ENCODE measurements at places on chromosomes 4 and X.

DNA sequence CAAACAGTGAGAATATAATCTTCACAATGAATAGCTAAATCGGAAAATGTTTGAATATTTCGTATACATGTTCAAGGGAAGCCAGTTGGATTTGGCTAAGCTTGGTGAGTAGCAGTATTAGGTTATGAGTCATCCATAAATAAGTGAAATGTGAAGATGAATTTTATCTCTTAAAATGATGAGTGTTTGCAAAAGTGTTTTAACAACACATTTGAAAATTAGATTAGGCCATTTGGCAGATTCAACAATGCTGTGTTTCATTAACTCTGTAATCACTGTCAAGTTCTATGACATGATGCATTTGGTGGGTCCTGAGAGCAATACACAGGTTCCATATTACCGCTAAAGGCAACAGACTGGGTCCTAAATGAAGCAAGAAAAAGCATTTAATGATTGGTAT, 301.9 kb upstream of the PRPS2 start:
- DNase-seq, result no peak

- no peak for DNase-seq
These were observed 1.3 kb downstream of the IL21 start for GRCh38 chr4:122619611-122620010.

DNA sequence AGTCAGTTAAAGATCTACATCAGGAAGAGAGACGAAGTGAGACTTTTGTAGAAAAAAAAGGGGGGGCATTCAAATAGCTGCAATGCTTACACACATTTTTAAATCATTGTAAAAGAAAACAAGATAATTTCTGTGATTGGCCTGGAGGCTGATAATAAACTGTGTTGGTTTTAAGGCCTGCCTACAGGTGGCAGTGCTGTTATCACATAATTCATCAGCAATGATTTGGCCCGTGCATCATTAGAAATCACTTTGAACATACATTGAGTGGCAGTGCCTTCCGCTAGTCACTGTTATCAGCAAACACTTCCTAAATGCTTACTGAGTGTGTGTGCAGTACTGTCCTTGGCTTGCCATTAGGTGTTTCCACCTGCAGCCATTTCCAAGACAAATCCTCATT, 831.9 kb downstream of the TRIML1 start:
- no peak for DNase-seq

GRCh38 chrX:3046253-3047240, 5.3 kb downstream of the ARSF start:
- no peak for DNase-seq

DNA sequence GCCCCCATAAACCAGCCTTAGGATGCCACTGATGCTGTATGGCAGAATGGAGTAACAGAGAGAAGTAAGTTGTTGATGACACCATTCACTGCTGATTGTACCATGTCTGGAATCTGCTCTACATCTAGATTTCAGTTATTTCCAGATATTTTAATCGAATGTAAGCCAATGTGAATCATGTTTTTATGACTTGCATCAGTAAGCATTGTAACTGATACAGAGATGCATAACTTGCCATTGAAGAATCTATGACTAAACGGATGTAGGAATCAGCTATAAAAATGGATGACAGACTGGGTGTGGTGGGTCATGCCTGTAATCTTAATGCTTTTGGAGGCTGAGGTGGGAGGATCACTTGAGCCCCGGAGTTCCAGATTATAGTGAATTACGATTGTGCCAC, 161.0 kb upstream of the GATB start:
- DNase-seq, result no peak

- DNase-seq, result no peak
These were observed 593 bp downstream of the NPY1R start for GRCh38 chr4:163331629-163332376.

DNA sequence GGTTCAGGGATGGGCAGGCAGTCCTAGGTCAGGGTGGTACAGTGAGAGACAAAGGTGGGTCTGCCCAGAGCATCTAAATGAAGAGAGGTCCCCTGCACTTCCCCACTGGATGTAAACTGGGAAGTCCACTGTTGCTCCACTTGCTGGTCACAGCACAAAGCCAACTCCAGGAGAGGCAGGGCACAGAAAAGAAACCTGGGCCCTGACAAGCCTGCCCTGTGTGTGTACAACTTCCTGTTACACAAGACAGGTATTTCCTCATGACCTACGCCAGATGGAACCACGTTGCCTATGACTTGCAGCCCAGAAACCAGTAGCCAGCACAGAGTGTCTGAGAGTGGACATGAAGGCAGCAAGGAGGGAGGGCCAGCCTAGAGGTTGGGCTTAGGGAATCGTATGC, 161.8 kb downstream of the SH3KBP1 start:
- DNase-seq, result no peak

DNA sequence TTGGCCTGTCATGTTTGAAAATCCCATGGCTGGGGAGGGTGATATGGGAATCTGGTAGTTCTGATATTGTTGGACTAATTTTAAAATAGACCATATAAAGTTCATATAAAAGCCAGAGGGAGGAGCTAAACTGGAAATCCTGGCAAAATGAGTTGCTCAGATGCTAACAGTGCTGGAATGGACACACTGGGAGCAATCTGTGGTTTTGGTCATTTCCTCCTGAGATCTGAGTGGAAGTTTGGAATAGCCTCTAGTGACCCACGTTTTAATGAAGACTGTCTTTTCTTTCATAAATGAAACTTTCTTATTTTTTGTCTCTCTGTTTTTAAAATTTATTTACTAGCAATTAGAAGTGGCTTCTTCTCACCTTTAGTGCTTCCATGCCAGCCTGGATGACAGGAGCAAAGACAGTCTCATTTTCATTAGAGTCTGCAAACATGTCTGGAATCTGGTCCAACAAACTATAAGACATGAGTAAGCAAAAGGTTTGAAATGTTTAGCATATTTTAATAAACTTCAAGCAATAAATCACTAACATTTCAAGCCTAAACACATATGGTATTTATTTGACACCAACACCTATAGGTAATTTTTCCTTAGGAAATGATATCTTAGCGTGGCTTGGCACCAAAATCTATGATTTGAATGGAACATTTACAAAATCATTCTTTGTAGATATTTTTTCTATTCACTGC, 66.6 kb downstream of the METTL14 start:
- DNase-seq, result no peak

- no peak for DNase-seq
These were observed 38.1 kb upstream of the CD99L2 start for GRCh38 chrX:150936556-150936955.

DNA sequence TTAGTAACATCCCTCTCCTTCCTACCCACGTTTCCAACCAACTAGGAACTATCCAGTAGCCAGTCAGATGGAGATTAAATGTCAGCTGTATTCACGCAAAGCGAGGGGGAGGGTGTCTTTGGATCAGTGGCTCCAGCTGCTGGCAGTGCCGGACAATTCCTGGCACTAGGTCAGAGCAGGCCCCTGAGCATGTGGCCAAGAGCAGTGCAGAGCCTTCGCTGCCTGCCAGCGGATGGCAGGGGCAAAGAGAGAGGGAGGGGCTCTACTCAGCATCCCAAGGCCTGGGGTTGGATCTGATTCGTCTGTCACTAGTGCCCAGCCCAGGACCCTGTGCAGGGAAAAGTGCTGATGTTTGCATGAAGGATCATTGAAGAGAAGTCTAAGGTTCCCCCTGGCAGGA, 28.7 kb upstream of the JAKMIP1 start:
- DNase-seq, result no peak

DNA sequence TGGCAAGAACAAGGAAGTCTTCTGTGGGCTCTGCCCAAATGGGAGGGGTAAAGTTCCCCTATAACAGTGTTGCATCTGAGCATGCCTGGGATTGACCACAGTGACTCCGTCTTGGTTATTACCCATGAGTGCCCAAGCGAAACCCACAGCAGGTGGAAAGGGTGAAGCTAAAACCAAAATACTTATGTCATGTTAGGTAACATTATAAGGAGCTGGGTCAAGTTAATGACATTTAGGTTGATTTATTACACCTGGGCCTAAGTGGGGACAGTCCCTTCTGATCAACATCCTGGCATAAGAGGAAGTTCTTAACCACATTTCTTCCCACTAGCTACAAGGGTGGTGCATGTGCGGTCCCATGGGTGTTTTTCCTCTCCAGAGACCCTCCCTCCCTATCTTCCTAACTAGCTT, 1.3 kb upstream of the ZNF732 start:
- DNase-seq, result no peak

DNA sequence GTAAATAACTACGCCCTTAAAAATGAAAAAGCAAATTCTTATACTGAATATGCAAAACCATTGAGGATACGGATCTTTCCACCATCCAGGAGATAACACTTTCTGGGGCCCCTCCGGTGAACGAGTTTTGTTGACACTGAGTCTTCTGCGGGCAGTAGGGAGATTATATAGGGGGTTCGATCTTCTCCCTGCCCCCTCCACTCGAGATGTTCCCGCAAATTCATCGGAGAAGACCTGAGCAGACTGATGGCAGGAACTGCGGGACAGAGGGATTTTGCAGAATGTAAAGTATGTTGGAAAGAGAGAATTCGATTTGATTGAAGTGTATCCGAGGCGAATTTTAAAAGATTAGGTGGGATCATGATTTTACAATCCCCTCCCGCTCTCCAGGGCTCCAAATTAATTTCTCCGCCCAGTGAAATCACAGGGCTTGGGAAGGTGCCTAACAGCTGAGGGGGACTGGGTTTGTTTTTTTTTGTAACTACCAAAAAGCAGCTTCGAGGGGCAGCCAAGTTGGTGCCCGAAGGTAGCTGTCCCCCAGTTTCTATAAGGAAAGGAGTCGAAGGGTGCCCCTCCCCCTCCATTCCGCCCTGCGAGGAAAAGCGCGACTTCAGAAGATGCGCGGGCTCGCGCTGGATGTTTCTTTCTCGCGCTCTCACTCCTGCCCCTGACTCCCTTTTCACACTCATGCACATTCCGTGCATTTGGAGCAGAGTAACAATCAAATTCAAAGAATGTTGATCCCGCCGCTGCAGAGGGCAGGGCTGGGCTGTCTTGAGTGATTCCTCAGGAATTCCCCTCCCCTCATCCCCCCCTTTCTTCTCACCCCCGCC, 1.2 kb downstream of the TMEM255A start:
- DNase-seq, result no peak

- no peak for DNase-seq
These were observed 72.3 kb downstream of the STAG2 start for GRCh38 chrX:124033821-124034220.

GRCh38 chr4:83846193-83846830, 310.4 kb downstream of the GPAT3 start:
- DNase-seq, result no peak

GRCh38 chr4:68401231-68401630, 46.0 kb upstream of the TMPRSS11E start:
- DNase-seq, result no peak

- no peak for DNase-seq
These were observed 431.8 kb downstream of the RAPGEF2 start for GRCh38 chr4:159534655-159535054.

GRCh38 chrX:120311727-120312063, 434 bp upstream of the TMEM255A start:
- no peak for DNase-seq

DNA sequence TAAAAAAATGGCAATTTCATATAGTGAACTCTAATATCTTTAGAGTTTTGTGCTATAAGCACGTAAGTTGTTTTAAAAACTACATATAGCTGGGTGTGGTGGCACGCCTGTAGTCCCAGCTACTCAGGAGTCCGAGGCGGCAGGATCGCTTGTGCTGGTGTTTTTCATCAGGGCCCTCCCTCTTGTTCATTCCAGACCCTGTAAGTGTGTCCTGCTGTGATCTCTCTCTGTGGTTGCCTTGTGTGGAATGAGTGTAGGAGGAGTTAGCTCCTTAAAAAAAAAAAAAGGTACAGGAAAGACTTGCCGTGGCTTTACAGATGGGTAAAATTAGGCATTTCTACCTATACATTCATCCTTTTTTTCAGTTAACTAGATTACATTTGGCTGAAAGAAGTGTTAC, 35.4 kb downstream of the RBBP7 start:
- DNase-seq, result no peak

DNA sequence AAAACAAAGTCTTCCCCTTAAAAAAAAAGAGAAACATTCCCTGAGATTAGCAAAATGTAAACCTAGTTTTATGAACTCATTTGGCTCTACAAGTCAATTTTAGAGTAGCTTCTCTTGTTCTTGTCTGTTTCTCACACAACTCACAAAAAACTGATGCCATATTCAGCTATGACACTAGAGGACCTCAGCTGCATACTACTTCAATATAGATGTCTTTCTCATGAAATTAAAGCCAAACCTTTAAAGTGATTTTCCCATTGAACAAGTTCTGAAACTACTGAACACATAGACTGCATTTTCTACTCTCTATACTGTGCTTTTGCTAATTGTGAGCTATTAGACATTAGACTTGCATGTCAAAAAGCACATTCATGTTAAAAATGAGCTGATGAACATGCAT, 49.8 kb downstream of the TBCK start:
- no peak for DNase-seq

DNA sequence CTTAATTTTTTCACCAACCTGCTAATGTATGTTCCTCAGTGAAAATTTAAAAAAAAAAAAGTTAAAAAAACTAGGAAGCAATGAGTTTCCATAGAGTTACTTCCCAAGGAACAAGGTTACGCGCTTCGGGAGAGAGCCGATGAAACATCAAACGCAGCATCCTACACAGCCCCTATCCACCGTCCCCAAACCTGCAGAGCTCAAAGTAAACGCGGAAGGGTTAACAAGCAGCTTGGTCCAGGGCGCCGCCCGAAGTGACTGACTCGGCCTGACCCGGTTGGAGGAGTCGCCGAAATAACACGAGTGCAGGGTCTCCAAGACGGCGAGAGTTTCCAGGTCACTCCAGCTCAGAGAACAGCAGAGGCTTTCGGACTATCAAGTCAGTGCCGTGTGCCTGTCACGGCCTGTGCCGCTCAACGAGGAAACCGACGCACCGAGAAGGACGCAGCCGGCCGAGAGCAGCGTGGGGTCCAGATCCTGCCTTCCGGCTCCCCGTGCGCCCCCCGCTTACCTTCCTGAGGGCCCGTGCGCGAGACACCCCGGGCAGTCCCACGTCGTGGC, 512 bp downstream of the NOP14 start:
- DNase-seq, result no peak

- no peak for DNase-seq
These were observed 86.7 kb upstream of the NKX1-1 start for GRCh38 chr4:1492651-1493539.

DNA sequence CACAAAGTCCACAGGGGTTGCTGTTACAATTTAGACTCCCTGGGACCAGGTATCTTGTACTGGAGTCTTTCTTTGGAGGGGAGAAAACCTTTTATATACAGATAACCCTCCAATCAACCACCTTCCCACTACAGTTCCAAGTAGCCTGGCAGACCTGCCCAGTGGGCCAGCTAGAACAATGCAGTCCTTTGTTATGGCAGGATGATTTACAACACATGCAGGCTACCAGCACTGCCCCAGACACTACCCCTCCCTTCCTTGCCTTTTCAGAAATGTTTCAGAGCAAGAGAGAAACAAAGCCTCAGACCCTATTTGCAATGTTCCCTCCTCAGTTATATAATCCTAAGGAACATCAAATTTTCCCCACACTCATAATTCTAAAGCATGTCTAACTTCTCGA, 11.1 kb downstream of the RASL11B start:
- DNase-seq, result no peak

GRCh38 chr4:174156239-174156826, 127.1 kb downstream of the FBXO8 start:
- no peak for DNase-seq

- DNase-seq, result peak; percentile 7
These were observed 22.6 kb downstream of the SLC25A4 start for GRCh38 chr4:185165605-185166063.

All from activated naive CD4-positive, alpha-beta T cell treated with Interleukin-2 at 50 U/mL for 16 hours (primary cell).